ENCODE measurements at places on chromosomes 3 and 15. TPM values are rescaled to one million over a fixed set of nuclear protein-coding genes. Genes with fewer than 3 reads are reported as not detected.
A peak's percentile ranks its signal among the peaks of the same experiment; 100 is the strongest.

DNA sequence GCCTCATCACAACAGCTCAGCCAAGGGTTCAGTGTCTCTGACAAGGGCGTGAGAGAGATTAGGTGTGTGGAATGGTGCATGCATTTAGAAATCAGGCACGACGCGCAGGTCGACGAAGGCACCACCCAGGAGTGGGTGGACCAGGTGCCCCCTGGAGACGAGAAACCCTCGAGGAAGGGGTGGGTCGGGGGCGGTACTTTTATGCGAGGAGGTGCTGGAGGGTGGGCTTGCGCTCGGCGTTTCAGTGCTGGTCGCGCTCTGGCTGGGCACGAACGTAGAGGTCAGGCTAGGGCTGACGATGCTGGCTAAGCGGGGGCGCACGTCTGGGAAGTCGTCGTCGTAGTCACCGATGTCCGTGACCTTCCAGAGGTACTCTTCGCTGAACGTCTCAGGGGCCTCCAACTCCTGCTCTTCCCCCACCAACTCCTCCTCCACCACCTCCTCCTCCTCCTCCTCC, 393 bp downstream of the ERICH6 start:
- H3K27me3 ChIP-seq: no peaks in the 10 kb centered on the region
- peaks cover 7% of the 10 kb centered on the region for H3K36me3 ChIP-seq
- H3K4me3 ChIP-seq: peak overlapping the region; percentile 100
- DNase-seq: no peak

GRCh38 chr3:120275618-120276017, 9.4 kb downstream of the GPR156 start:
- H3K4me1 ChIP-seq: no peaks in the 10 kb centered on the region
- no peak overlapping the region for H3K27ac ChIP-seq
- no peak overlapping the region for H3K4me3 ChIP-seq
- H3K27me3 ChIP-seq: peaks cover 46% of the 10 kb centered on the region

- no peak overlapping the region for H3K27ac ChIP-seq
- H3K4me1 ChIP-seq: peaks cover 78% of the 10 kb centered on the region
- H3K27me3 ChIP-seq: peaks cover 17% of the 10 kb centered on the region
- no peak for DNase-seq
Observed at GRCh38 chr15:60118146-60118545, 114.0 kb downstream of the FOXB1 start.

DNA sequence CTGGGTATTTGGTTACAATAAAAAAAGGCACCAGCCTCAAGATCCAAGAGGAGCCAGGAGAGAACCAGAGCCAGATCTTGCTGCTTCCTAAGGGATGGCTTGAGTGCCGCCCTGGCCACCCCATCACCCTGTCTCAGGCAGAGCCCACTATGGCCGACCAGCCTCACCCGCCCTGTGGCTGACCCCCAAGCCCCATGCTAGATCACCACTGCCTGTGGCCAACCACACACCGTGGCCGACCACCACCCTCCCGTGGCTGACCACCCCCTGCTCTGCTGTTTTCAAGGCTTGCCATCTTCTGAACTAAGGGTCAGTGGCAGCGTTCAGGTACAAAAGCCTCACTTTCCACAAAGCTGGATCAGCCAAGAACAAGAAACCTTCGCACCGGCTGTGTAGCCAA, 12.0 kb downstream of the CSPG5 start:
- DNase-seq: no peak
- no peak overlapping the region for H3K4me3 ChIP-seq
- H3K27ac ChIP-seq: no peak overlapping the region

DNA sequence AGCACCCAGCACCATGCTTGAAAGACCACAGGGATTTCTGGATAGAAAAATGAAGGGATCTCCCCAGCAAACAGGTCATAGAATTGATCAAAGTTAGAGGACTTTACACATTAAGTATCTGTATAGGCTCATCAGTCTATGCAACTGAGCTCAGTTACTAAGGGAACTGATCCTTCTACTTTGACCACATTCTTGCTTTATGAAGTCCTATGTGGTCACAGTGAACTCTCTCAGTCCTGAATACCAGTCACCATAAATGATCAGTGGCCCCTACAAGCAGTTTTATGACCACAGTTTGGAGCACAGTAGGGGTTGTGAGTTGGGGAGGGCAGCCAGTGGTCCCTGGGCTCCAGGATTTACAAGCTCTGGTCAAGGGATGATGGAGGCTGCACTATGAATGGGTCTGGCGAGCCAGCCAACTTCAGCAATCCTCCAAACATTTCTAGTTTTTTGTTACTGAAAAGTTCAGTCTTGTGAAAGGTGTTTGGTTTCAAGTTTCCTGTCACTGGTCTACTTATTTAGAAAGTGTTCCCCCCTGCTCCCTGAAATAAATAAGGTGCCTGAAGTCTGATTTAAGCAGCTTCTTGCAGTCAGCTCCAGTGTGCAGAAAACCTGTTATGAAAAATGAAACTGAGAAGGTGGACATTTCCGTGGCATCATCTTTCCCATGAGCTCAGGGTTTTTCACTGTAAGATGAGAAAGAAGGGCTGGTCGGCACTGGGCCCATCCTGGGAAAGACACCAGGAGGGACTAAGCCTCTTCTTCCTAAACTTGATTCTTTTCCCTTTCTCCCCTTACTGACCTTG, 75.5 kb downstream of the DAPK2 start:
- no peaks in the 10 kb centered on the region for H3K27me3 ChIP-seq
- peak overlapping the region; percentile 79 for H3K4me3 ChIP-seq
- H3K4me1 ChIP-seq: peaks cover 43% of the 10 kb centered on the region
- peak overlapping the region; percentile 64 for H3K27ac ChIP-seq
- no peaks in the 10 kb centered on the region for H3K36me3 ChIP-seq
- DNase-seq: peak; percentile 34

The RETNLB gene
- not detected for total RNA-seq
